H7 (cell line): ENCODE measurements at places on chromosomes 2 and 18. TPM values are rescaled to one million over a fixed set of nuclear protein-coding genes. Genes with fewer than 3 reads are reported as not detected.
A peak's percentile ranks its signal among the peaks of the same experiment; 100 is the strongest.

The ASB18 gene
- total RNA-seq = not detected in 2 replicates

The SRBD1 gene
- total RNA-seq = 22.2 and 24.1 TPM in 2 replicates

DNA sequence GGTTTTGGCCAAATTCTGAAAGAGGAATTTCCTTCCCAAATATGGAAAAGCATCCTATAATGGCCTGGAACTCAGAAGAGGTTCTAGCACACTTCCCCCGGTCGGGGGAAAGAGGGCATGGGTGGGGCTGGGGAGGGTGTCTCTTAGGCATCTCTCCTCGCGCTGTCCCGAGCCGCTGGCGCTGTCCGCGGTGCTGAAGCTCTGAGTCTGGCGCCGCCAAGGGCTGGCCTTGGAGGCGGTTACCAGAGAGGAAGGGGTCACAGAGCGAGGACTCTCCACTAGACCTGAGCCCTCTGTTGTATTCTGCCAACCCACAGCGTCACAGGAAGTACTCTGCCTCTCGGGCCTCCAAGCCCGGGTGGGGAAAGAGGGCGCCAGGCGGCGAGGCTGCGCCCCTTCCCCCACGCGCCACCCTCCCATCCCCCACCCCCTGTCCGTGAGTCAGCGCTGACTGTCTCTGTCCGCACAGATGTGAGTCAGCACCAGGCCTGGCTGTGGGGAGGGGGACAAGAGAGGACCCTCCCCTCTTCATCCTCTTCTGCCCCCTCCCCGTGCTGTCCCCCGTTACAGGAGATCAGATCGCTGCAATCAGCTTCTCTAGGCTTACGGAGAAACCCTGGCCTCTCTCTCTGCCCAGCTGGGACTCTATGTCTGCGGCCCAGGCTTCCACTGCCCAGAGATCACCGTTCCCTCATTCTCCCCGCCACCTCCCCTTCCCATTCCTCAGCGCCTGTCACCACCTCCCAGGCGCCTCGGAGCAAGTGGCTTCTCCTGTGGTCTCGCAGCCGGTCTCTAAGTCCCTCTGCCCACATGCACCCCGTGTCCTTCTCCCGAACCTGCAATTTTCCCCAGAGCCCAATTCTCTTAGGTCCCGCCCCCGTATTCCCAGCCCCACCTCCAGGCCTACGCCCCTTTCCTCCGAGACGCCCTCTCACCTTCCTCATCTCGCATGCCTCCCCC, 779 bp downstream of the PTPRN start:
- DNase-seq = peak; percentile 94

- DNase-seq = no peak
Measured at GRCh38 chr2:12978066-12978835, 261.5 kb downstream of the TRIB2 start.

DNA sequence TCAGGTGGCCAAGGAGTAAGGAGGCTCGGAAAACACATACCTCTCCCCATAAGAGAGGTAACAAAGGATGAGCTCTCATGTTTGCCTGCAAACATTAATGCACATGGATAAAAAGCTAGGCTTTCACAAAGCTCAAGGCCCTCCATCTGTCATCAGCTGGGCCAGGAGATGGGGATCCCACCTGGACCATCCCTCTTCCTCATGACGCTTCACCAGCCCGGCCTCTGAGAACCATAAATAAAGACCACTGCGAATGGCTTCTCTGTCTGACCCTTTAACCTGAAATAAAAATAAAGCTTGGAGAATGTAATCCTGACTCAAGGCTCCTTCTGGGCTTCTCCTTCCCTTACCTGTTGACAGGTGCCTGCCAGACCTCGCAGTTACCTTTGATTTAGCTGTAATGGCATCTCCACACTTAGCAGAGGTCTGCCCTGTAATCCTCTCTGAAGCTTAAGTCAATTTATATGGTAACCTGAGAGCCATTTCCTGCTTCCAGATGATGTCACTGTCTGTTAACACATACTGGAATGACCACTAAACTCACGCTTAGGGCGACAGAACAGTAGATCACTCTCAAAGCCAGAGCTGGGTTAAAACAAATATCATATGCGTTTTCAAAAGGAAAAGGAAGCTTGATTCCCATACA, 29.3 kb upstream of the FOXI3 start:
- no peak for DNase-seq

DNA sequence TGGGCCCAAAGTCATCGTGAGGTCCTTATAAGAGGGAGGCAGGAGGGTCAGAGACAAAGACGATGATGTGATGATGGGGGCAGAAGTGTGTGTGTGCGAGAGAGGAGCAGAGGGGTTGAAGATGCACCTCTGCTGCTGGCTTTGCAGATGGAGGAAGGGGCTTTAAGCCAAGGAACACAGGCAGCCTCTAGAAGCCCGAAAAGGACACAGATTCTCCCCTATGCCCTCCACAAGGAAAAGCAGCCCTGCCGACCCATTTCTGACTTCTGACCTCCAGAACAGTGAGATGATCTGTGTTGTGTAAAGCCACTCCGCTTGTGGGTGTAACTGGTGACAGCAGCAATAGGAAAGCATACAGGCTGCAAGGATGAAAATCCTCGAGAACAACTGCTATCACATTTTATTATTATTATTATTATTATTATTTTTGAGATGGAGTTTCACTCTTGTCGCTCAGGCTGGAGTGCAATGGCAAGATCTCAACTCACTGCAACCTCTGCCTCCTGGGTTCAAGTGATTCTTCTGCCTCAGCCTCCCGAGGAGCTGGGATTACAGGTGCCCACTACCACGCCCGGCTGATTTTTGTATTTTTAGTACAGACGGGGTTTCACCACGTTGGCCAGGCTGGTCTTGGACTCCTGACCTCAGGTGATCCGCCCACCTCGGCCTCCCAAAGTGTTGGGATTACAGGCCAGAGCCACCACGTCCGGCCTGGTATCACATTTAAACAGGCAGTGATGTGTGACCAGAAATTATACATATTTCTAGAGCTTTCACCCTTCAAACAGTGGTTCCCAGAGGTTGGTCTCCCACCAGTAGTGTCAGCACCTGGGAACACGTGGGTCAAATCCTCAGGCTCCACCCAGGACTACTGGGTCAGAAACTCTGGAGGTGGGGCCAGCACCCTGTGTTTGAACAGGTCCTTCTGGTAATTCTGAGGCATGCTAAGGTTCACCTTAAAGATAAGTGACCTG, 170.5 kb downstream of the TGIF1 start:
- DNase-seq = no peak

DNA sequence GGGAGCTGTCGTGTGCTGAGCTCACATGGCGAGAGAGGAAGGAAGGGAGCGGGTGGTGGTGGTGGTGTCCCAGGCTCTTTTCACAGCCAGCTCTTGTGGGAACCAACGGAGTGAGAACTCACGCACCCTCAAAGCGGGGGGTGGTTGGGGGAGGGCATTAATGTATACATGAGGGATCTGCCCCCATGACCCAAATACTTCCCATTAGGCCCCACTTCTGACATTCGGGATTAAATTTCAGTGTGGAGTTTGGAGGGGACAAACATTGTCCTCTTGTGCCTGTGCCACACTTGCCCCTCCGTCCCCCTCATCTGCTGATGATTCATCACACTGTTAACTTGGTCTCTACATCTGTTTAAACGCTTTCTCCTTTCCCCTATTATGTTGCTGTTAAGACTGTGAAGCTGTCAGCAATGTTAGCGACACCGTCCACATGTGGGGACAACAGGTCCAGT, 22.5 kb downstream of the INPP4A start:
- no peak for DNase-seq

GRCh38 chr2:47283659-47284058, 119.3 kb upstream of the MSH2 start:
- no peak for DNase-seq

- DNase-seq = peak; percentile 44
Measured at GRCh38 chr2:85663594-85664565, 4.1 kb downstream of the SFTPB start.

- no peak for DNase-seq
Measured at GRCh38 chr18:4260107-4260506, 195.0 kb downstream of the DLGAP1 start.
